Frontal cortex (tissue), 4 donors: ENCODE measurements at places on chromosomes 4 and X.
A peak's percentile ranks its signal among the peaks of the same experiment; 100 is the strongest.

GRCh38 chrX:78796916-78797315 lies 49.4 kb downstream of the LPAR4 start:
- no peak for DNase-seq

GRCh38 chrX:65586491-65586890 lies 51.9 kb upstream of the LAS1L start:
- no peak for DNase-seq

DNA sequence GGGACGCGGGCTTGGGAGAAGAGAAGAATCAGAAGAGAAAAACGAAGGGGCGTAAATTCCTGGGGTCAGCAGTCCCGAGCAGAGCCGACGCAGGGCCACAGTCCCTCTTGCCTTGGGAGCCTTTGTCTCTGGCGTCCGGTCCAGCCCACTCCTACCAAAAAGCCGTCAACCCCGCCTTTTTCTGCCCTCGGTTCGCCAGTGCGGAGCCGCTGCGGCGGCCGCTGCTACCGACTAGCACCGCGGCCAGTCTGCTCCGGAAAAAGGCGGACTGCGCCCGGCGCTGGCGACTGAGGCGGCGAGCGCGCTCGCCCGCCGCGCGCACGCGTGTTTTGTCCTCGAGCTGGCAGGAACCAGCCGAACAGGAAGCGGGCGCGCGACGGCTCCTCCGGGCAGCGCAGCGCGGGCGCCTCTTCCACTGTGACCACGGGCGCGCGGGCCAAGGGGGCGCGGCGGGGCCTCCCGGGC lies 502 bp downstream of the HNRNPDL start:
- DNase-seq = peak; percentile 49

DNA sequence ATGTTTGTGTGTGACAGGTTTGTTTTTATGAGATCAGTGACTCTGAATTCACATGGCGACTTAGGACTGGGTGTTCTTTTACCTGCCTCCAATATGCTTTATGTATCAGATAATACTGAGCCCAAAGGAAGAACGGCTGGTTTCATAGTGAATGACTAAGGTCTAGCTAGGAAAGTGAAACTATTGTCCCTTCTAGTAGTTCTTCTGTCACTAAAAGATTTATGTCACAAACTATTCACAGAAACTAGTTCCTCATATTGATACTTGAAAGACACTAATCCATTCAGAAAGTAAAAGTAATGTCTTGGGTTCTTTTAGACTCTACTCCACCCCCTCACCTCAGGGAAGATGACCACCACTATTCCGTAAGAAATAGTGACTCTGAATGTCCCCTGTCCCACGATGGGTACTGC lies 81.7 kb downstream of the EGF start:
- no peak for DNase-seq

- no peak for DNase-seq
Measured at GRCh38 chr4:60945641-60946040, 254.5 kb upstream of the ADGRL3 start.

DNA sequence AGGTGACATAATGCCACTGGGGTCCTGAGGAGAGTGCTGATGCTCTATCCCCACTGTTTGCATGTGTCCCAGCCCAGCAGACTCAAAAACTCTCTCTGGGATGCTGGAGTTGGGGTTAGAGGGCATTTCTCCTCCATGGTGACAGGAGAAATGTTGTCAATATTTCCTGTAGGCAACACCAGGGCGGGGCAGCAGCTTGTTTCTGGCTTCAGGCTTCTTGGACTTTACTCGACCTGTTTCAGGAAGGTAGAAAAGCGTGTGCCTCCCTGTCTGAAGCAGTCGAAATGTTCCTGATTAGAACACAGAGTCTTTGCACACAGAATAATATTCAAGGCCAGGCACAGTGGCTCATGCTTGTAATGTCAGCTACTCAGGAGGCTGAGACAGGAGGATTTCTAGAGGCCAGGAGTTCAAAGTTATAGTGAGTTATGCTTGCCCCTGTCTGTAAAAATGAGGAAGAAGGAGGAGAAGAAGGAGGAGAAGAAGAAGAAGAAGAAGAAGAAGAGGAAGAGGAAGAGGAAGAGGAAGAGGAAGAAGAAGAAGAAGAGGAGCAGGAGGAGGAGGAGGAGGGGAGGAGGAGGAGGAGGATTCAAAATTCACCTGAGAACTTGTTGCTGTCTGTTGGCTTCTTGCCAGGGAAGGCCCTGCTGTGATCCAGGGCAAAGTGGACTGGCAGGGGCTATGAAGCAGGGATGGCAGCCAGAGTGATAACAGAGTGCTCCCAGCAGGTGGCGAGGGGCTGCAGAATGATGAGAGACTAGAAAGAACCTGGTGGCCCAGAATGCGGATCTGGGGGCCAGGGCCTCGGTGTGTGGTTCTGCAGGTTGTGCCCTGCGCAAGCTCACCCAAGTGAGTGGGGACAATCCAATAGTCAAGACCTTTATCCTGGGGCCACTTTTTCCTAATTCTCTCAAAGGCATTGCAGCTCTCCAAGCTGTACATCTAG lies 82.9 kb downstream of the RTL5 start:
- no peak for DNase-seq

- DNase-seq = no peak
Measured at GRCh38 chr4:85656759-85657505, 182.0 kb downstream of the ARHGAP24 start.

- DNase-seq = no peak
Measured at GRCh38 chr4:189600718-189601435, 339.8 kb upstream of the FRG1 start.

DNA sequence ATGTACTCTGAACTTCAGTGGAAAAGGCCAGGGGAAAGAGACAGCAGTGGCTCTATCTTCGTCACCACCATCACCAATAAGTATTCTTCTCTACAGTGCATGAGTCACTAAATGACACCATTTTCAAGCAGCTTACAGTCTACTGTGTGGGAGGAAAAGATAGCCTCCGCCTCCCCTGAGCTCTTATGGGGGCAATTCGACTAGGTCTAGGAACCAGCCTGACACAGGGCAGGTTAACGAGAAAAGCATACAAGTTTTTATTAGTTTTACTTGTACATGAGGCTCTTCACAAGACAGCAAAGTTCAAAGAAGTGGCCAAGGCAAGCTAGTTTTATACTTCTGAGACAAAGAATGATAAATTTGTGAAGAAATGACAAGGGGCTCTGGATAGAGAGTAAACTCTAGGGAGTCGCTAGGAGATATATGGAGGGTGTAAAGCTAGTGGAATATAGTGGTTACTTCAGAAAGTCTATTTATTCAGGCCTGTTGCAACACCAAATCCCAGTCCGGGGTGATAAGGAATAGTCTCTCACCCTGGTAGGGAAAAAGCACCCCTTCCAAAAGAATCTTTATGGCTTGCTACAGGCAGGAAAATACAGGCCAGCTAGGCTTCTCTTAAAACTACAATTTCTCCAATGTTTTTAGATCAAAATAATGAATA lies 49.7 kb downstream of the SCD5 start:
- no peak for DNase-seq

- DNase-seq = no peak
Measured at GRCh38 chr4:112153211-112153791, 8.0 kb downstream of the FAM241A start.

GRCh38 chr4:89067417-89067816 lies 10.4 kb upstream of the FAM13A start:
- no peak for DNase-seq

- DNase-seq = no peak
Measured at GRCh38 chrX:24125028-24125612, 24.4 kb upstream of the ZFX start.

GRCh38 chrX:101925733-101926132 lies 6.1 kb downstream of the ZMAT1 start:
- no peak for DNase-seq

GRCh38 chr4:2866891-2867290 lies 23.2 kb downstream of the ADD1 start:
- no peak for DNase-seq

GRCh38 chr4:77010841-77011354 lies 61.3 kb downstream of the SEPTIN11 start:
- DNase-seq = no peak

GRCh38 chr4:179631321-179631720 lies 2189.1 kb upstream of the AGA start:
- DNase-seq = no peak

DNA sequence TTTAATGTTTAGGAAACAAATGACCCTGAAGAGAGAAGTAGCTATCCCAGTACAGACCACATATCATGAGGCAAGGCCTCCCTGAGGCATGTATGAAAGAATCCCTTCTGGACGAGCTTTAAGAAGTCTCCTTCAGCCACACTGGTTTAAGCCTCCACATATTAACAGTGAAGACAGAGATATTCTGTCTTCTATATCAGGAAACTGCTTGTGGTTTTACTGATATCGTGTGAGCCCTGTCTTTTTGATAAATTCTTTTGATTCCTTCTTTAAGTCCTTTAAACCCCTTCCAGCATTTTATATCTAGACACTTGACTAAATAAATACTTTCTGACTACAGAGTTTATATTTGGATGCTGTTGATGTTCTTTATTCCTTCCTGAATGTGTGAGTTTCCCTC lies 45.9 kb upstream of the GPC4 start:
- DNase-seq = no peak

DNA sequence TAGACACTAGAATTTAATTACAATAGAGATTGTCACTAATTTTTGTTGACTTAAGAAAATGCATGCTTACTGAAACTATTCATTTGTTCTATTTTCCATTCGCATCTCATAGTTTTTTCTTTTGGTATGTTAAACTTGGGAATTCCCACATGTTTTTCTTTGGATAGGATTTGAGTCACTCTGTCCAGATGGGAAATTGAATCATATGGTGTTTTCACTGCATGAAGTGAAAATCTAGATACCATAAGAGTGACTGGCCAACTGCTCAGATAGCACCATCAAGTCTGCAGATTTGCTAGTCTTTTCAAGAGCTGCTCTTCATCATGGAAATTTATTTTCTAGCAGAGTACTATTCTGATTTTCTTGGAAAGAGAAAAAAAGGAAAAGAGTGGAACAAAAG lies 172.6 kb downstream of the FAM47B start:
- no peak for DNase-seq

DNA sequence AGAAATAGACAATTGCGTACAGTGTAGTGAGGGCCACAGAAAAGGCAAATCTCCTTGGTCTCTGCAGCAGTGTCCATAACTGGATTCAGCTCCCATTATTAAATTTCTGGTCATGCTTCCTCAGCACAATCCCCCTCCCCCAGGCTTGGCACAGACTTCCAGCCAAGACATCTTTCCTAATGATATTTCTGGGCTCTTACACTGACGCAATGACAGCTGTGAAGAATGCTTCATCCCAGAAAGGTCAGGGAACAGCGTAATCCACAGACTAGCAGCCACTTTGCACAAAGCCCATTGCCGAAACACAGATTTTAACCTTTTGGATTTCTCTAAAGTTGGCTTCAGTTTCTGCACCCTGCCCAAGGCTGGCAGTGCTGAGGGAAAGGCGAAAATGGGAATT lies 597.6 kb upstream of the CPEB2 start:
- no peak for DNase-seq

GRCh38 chrX:66036231-66036630 lies 3.6 kb downstream of the VSIG4 start:
- DNase-seq = no peak

DNA sequence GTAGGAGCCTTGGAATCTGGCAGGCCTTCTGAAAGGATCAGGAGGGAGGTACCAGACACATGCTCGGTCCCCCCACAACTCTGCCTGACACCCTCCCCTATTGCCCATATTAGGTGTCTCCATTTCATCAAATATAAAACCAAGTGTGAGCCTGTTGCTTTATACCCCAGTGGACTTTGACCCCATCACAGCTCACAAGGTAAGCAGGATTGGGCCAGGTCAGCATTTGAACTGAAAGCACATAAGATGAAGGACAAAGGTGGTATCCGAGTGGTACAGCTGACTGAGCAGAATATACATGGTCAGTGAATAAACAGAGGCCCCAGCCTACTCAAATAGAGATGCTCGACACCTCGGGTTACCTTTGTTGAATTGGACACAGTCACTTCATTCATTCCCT lies 20.0 kb downstream of the SLC25A43 start:
- no peak for DNase-seq

DNA sequence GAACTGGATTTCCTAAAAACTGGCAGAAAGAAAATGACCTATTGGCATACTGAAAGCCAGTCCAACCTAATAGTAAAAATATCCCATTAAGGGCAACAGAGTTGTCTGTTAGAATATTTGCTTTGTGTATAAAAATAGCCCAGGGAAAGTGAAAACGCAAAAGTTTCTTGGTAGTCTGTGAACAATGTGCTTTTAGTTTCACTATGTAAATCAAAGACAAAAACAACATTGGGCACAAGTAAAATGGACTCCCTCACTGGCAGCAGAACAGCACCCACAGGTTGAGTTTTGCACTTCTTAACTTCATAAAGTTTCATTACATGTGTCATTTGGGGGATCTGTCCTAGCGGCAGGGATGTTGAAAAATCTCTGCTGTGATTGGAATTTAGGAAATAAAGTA lies 4.3 kb upstream of the FGG start:
- no peak for DNase-seq

DNA sequence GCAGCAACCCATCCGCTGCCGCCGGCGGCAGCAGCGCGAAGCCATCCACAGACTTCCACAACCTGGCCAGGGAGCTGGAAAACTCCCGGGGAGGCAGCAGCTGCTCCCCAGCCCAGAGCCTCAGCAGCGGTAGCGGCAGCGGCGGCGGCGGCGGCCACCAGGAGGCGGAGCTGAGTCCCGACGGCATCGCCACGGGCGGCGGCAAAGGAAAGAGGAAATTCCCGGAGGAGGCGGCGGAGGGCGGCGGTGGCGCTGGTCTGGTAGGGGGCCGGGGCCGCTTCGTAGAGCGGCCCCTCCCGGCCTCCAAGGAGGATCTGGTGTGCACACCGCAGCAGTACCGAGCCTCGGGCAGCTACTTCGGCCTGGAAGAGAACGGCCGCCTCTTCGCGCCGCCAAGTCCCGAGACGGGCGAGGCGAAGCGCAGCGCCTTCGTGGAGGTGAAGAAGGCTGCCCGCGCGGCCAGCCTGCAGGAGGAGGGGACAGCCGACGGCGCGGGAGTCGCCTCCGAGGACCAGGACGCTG lies 4.9 kb downstream of the PRDM8 start:
- DNase-seq = peak; percentile 72

GRCh38 chr4:128177498-128177897 lies 110.1 kb downstream of the PGRMC2 start:
- no peak for DNase-seq

- DNase-seq = no peak
Measured at GRCh38 chrX:129618997-129619396, 35.8 kb downstream of the APLN start.

GRCh38 chrX:43973249-43974099 lies at the start of gene NDP:
Gene NDP, minus strand, starts transcription at chrX:43973390. Its CDS starts 14,745 bp downstream, at chrX:43958645.
- no peak for DNase-seq

DNA sequence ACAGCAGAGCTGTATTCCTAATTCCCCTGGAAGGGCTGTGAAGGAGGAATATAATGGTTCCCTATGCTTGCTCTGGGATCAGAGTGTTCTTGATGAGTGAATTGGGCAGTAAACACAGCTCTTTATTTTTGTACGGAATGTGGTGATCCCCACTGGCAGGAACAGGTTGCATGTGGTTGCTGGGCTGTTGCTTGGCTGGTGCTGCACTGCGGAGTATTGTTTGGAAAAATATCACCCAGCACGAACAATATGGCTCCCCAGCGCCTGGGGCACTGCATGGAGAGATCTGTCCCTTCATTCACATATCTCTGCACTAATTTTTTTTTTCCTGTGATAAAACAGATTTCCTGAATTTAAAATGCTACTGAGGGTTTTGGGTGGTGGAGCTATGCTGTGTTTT lies 119.7 kb downstream of the MGST2 start:
- no peak for DNase-seq

- peak; percentile 33 for DNase-seq
Measured at GRCh38 chrX:129759576-129760061, 20.1 kb upstream of the SASH3 start.

GRCh38 chrX:1108501-1109445 lies 103.7 kb downstream of the CRLF2 start:
- no peak for DNase-seq

- no peak for DNase-seq
Measured at GRCh38 chr4:58940167-58940566, 1830.0 kb upstream of the IGFBP7 start.
